ENCODE measurements at places on chromosomes 5 and 9.

- DNase-seq, result no peak
Observed at GRCh38 chr5:143913008-143913752, 101.2 kb downstream of the HMHB1 start.

GRCh38 chr9:106974341-106974740 is 111.4 kb downstream of the ZNF462 start:
- no peak for DNase-seq

- DNase-seq, result no peak
Observed at GRCh38 chr5:42490831-42491230, 67.6 kb downstream of the GHR start.

- DNase-seq, result no peak
Observed at GRCh38 chr9:136087741-136088480, 7.2 kb downstream of the NACC2 start.

- no peak for DNase-seq
Observed at GRCh38 chr9:6788162-6789016, 30.6 kb downstream of the KDM4C start.

- no peak for DNase-seq
Observed at GRCh38 chr5:75279321-75279720, 42.6 kb upstream of the ANKRD31 start.

DNA sequence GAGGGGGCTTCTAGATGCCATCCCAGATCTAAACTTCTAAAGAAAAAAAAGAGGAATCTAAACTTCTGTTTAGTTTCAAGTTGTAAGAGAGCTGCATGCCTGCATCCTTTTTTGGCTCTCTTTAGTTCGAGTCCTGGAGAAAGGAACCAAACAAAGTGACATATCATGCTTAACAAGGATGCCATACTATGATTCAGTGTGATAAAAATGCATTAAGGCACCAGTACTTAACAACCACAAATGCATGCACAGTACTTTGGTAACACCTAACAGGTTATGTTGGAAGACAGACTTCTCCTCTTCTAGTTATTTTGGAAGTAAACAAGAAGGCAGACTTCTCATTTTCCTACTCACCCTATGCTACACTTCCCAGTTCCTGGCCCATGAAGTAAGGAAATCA is 27.3 kb downstream of the NME5 start:
- DNase-seq, result no peak

GRCh38 chr9:19922476-19923118 is 133.8 kb upstream of the SLC24A2 start:
- DNase-seq, result no peak

DNA sequence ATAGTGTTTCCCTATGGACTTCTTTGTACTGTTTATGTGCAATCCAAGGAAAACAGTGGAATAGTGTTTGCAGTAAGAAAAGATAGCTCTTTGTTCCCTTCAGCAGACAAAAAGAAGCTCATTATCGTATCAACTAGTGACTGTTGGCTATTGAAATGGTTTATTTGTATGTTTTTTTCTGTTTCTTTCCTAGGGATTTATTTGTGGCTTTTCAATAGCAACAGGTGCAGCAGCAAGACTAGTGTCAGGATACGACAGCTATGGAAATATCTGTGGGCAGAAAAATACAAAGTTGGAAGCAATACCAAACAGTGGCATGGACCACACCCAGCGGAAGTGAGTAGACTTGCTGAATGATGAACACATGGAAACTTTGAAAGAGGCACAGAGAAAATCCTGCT is 65.1 kb downstream of the SLC44A1 start:
- DNase-seq, result no peak

DNA sequence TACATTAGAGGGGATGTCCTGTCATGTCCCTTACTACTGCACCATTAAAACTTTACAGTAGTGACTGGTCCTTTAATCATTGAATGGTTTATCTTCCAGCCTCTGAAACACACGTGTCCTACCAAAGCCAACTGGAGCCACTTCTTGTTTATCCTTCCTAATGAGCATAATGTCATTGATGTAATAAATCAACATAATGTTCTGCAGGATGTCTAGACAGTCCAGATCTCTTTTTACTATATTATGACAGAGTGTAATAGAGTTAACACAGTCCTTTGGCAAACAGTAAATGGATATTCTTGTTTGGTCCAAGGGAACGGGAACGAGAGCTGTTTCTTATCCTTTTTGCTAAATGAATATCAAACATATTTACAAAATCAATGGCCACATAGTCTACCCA is 88.1 kb upstream of the PTPRD start:
- no peak for DNase-seq

- no peak for DNase-seq
Observed at GRCh38 chr5:107593009-107593408, 77.7 kb downstream of the EFNA5 start.

DNA sequence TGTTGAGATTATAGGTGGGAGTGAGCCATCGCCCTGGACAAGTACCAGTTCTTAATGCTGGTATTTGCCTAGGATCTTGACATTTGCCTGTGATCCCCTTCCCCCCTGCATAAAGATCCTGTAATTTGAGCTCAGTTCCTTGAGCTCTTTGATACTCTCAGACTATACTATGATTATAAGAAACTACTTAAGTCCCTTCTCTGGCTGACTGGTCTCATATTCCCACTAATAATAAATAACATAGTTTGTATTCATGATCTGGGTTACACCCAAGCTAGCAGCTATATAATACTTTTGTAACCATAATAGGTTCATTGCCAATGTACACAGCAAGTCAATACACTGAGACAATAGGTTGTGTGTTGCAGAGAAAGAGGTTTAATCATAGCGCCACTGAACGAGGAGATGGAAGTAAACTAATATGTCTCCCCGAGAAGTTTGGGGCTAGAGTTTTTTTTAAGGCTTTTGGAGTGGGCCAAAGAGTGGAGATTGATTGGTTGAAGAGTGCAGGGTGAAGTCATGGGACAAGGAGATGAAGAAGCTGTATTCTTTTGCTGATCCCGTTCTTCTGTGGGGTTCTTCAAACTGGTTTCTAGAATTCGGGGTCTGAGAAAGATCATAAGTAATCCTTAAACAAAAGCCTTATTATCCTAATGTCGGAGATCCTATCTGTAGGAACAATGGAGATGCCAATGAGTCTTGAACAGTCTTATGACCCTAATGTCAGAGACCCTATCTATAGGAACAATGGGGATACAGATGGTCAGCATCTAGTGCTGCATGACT is 20.7 kb upstream of the SHOC1 start:
- no peak for DNase-seq

GRCh38 chr5:137236849-137237507 is 262.1 kb downstream of the SPOCK1 start:
- no peak for DNase-seq

GRCh38 chr5:143166661-143167420 is 236.6 kb downstream of the NR3C1 start:
- no peak for DNase-seq

DNA sequence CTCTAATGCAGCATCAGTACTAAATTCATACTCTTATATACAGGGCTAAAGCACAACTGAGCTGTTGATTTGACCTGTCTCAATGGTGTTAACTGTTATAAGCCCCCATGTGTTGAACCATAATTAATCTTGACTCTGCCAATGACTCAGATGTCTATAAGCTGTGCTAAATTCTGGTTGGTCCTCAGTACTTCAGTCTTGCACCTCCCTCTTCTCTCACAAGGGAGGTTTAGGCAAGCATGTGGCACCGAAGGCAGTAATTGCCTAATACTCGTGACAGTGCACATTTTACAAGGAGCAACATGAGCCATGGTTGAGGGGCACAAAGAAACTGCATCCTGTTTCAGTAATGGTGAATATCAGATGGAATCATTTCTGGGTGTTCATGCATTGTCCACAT is 255.9 kb downstream of the TRPM3 start:
- DNase-seq, result no peak

GRCh38 chr9:118273048-118273447 is 568.8 kb downstream of the TLR4 start:
- DNase-seq, result no peak

- DNase-seq, result no peak
Observed at GRCh38 chr9:121776739-121777637, 125.6 kb downstream of the DAB2IP start.

- no peak for DNase-seq
Observed at GRCh38 chr5:61089351-61089750, 72.9 kb downstream of the SMIM15 start.

GRCh38 chr5:93304456-93305250 is 276.4 kb downstream of the NR2F1-AS1 start:
- DNase-seq, result no peak

- DNase-seq, result no peak
Observed at GRCh38 chr5:6584101-6584645, 48.7 kb downstream of the NSUN2 start.

- no peak for DNase-seq
Observed at GRCh38 chr5:157582731-157583620, 7.4 kb upstream of the ADAM19 start.

DNA sequence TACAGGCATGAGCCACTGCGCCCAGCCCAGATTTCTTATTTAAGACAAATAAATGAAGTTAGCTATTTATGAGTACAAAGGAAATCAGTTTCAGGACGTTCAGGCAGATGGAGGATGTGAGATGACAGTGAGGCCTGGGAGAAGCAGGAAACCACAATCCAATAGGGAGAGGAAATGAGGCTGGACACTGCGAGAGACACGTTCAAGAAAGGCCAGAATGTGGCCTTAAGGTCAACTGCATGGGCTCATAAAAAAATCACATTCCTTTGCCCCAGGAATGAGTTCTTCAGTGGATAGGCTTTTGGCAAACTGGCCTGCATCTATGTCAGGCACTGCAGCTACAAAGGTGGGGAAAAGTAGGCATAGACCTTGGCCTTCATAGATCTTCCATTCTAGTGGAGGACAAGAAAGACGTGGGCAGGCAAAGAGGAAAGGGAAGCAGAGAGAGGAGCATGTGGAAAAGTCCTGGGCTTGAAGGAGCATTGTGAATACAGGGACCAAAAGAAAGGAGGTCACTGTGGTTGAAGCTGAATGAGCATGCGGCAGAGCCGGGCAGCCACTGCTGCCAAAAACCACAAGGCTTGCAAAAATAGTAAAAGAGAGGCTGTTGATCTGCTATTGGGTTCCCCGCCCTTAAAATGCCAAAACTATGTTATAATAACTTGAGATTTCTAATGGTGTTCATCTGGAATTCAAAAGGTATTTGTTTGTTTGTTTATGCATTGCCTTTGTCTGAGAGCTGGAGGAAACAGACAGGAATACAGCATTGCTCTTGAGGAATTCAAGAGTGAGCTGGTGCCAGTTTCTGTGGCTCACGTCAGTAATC is 133.0 kb downstream of the GNA14 start:
- no peak for DNase-seq

- no peak for DNase-seq
Observed at GRCh38 chr5:93330506-93330905, 250.5 kb downstream of the NR2F1-AS1 start.

- DNase-seq, result no peak
Observed at GRCh38 chr5:165282491-165282890, 1777.1 kb downstream of the MAT2B start.

DNA sequence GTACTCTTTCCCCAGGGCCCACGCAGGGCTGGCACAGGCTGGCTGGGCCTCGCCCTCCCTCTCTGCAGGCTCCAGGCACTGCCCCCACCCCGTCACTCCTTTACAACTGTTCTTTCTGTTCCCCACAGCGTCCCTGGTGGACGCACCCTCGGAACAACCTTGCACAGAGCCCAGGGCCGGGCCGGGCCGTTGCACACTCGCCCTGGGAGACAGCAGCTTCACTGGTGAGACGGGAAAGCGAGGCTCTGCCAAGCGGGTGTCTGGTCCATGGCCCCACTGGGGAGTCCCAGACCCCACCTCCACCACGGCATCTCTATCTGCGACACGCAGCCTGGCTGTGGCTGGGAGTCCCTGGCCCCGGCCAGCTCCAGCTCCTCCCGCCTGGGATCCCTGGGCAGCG is 18.4 kb upstream of the QSOX2 start:
- DNase-seq, result no peak

GRCh38 chr5:124745928-124746915 is at the start of gene ZNF608:
TSS of gene ZNF608 (minus strand) at chr5:124746639. CDS start at chr5:124744989, 1,650 bp downstream.
- DNase-seq, result no peak

DNA sequence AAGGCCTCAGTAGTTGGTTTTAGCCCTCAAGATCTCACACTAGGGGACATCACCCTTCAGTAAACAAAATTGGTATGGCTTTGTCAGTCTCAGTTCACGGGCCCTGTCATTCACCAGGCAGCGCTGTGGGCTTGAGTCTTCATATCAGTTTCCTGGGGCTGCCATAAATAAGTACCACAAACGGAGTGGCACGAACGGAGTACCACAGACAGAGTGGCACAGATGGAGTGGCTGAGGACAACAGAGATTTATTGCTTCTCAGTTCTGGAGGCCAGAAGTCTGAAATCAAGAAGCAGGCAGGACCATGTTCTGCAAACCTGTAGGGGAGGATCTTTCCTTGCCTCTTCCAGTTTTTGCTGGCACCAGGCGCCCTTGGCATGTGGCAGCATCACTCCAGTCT is 37.5 kb downstream of the DYNC2I2 start:
- no peak for DNase-seq

GRCh38 chr5:138438003-138438723 is 694 bp upstream of the REEP2 start:
- DNase-seq, result no peak

DNA sequence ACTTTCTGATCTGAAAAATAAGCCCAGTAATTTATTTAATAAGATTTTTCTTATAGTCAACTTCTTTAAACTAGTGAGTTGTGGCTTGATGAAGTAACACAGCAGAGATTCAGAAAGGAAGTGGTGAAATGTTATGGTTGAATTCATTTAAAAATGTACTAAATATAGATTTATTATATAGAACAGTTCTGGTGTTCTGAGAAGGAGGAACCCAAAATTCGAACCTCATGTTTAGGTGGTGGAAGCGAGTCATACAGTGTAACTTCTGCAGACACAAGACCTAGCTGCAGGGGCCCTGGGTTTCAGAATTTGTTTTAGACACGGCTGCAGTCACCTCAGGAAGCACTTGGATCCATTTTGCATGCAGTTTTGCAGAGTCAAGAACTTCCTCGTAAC is 188.2 kb downstream of the TRIO start:
- DNase-seq, result no peak

DNA sequence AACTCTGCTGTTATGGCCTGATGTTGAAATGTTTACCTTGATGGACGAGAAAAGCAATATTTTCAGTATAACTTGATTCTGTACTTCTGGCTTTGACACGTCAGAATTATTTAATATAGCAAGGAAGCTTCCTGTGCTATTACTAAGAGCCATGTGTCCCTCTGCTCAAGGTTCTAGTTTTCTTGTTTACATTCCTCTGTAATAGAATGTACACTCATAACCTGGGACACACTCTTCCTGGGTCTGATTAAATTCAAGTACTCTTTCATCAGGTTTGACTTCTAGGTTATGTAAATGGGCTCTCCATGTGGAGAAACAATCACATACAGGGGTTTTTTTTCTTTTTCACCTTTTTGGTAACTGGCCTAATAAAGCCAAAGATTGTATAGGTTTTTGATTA is 33.1 kb downstream of the GTF3C4 start:
- no peak for DNase-seq

Measured in stimulated activated CD4-positive, alpha-beta T cell treated with anti-CD3 and anti-CD28 coated beads, TNF-alpha, amount 100 ng/mL, for 1 hour (primary cell).